CD4-positive, alpha-beta T cell treated with Interleukin-6 for 4 hours (primary cell): ENCODE measurements at places on chromosomes 6 and 20.
A peak's percentile ranks its signal among the peaks of the same experiment; 100 is the strongest.

GRCh38 chr20:33209789-33210188 is 7.4 kb upstream of the BPIFA3 start:
- DNase-seq, result peak; percentile 41

DNA sequence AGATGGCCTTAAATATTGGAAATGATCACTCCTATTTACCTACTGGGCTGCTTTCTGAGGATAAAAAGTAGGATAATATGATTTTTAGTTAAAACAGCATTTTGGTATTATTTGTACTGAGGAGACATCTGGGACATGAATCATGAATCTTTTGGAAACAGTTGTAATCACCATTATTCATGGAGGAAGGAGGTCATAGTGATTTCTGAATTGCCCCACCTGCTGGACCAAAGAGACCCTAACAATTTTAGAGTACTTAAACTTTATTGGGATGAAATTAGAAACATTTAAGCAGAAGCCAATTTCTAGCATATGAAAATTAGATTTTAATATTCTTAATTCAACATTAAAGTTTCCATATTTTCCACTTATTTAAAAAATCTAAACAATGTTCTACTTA is 108.4 kb upstream of the SIM1 start:
- no peak for DNase-seq

DNA sequence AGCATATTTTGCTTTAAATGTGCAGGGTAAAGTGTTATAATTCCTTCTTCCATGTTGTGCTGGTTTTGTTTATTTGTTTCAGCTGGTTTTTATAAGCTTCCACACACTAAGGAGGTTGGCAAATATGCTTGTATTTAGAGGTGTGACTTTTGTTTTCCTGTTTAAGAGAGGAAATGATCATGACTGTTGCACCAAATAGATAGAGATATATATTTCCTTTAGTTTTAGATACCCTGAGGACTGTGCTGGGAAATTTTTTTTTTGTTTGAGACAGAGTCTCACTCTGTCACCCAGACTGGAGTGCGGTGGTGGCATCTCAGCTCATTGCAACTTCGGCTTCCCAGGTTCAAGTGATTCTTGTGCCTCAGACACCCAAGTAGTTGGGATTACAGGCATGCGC is 5.8 kb downstream of the TBPL1 start:
- no peak for DNase-seq

DNA sequence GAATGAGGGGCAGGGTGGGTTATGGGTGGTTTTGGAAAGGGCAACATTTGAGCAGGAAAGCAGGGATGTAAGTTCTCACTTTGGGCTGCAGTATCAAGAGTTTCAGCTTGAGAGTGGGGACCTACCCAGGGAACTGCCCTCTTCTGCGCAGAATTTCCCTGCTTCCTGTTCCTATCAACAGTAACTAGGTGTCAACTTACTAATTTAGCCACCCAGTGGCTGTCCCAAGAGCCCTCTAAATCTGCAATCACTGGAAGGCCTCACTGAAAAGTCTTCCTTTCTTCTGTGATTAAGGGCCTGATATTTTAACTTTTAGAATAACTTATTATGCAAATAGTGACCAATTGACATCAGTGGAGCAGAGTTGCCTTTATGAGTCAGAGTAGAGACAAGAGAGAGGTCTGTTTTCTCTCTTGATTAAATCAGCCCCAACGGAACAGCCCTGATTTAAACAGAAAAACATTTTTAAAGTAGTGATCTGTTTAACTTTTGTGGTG is 118.2 kb upstream of the RIPOR2 start:
- DNase-seq, result no peak

DNA sequence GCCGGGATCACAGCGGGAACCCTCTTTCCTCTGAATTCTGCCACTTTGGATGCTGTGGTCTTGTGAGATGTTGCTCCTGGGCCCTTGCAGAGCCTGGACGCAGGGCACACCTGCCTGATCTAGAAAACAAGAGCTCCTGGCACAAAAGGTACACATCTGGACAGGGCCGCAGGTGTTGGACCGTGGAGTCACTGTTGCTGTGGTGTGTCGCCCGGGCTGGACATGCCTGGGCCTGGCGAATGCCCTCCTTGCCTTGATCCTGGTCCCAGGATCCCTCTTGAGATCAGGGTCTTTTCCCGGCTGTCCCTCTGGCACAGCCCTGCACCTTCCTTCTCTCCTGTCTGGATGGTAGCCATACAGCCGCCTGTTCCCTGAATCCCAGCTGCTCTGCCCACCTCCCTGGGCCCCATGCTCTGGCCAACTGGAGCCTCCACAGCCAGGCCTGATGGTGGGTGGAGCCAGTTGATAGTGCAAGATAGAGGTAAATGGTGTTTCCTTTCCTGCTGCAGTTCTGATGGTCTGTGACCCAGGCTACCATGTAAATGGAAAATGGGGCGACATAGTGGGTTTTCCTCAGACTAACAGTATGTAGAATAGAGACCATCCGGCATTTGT is 5.0 kb downstream of the FOXP4 start:
- DNase-seq, result no peak

GRCh38 chr20:4465855-4466545 is 255.7 kb upstream of the PRND start:
- DNase-seq, result no peak

- DNase-seq, result no peak
Observed at GRCh38 chr20:910870-911770, 5.0 kb downstream of the ANGPT4 start.

- no peak for DNase-seq
Observed at GRCh38 chr6:106539936-106540335, 89.4 kb downstream of the RTN4IP1 start.

DNA sequence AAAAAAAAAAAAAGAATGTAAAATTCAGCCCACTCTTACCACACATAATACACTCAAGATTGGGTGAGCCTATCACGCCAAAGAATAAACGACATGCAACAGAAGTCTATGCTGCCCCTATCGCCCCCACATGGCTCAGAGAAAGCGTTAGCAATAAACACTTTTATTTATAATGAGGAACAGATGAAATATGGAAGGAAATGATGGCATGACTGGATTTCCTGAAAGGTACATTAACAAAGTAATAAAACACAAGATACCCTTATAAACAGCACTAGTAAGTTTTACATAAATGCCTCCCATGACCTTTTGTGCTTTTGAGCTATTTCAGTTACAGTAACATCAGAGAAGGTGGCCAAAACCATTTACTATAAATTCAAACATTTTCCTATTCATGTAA is 71.4 kb upstream of the SCAF8 start:
- no peak for DNase-seq

- DNase-seq, result no peak
Observed at GRCh38 chr6:18389479-18389878, 2.3 kb downstream of the RNF144B start.

- DNase-seq, result no peak
Observed at GRCh38 chr20:117518-117917, 24.9 kb upstream of the DEFB126 start.

DNA sequence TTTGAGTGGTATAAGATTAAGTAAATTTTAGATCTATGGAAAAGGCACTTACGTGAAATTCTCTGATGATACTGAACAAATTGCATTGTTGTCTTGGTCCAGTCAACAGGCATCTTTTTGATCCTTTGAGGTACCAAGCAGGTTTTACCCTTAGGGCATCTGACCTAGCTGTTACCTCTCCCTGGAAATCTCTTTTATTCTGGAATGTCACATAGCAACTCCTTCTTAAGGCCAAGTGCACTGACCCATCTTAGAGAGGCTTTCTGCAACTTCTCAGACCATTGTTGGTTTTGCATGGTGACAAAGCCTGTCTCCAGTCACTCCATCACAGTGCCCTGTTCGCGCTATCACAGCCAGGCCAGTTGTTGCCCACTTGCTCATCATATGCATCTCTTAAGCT is 42.0 kb downstream of the TPD52L1 start:
- no peak for DNase-seq

- DNase-seq, result no peak
Observed at GRCh38 chr20:50820515-50821256, 25.8 kb downstream of the BCAS4 start.
